Stimulated activated CD8-positive, alpha-beta memory T cell treated with anti-CD3 and anti-CD28 coated beads, Interleukin-4, amount 100 ng/mL, for 4 hours (primary cell): ENCODE measurements at places on chromosomes 3 and 15.

DNA sequence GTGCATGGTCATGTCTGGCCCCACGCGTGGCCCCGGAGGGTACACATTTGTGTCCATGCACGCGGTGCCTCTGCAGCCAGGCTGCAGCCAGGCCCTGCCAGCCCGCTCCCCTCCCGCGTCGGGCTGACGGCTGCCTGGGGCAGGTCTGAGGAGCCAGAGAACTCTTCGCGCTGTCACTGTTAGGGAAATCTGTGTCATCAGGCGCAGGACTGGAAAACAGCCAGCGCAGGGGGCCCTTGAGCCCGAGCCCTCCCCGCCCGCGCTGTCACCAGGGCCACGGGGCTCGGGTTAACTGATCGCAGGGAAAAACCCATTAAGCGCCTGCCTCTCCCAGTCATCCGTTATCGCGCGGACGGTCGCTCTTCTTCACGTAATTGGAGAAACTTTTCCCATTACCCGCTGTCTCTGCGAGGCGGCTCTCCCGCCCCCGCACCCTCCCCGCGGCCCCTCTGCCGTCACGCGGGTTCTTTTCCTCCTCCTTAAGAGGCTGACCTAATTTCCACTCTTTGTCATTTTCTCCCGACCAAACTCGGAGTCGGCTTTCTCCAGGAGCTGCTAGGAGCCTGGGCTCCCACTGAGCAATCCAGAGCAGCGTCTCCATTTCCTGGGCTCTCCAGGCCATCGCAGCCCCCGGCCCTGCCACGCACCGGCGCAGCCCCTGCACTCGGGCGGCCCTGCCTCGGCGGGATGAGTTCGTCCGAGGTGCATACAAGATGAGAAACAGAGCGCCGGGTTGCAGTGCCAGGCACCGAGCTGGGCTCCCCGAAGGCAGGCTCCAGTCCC lies 57.5 kb upstream of the PRR23E start:
- no peak for DNase-seq

- peak; percentile 3 for DNase-seq
Measured at GRCh38 chr3:40971191-40972168, 227.8 kb upstream of the CTNNB1 start.

DNA sequence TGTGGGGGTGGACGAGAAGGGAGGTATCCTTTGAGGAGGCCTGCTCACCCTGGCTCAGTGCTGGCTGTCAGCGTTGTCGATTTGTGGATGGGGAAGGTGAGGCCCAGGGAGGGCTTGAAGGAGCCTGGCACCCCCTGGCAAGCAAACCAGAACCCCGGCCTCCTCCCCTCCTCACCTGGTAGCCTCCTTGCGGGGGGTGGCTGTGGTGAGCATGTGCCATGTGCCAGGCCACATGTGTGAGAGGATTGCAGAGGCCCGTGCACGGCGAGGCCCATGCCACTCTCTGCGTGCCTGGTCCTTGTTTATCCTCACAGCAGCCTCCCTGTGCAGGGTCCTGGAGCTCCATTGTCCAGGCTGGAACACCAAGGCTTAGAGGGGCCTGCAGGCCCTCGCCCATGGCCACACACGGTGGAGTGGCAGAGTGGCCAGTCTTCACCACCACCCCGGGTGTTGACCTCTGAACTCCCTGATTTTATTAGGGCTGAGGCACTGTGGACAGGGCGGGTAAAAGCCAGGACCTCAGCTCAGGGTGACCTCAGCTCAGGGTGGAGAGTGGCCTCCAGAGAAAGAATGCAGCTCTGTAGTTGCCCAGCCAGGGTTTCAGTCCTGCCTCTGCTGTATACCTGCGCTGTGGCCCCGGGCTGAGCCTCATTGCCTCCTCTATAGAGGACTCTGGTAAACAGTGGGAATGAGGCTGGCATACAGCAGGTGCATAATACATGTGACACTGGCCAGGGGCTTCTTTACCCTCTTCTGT lies 29.1 kb downstream of the HDAC11 start:
- DNase-seq: no peak

DNA sequence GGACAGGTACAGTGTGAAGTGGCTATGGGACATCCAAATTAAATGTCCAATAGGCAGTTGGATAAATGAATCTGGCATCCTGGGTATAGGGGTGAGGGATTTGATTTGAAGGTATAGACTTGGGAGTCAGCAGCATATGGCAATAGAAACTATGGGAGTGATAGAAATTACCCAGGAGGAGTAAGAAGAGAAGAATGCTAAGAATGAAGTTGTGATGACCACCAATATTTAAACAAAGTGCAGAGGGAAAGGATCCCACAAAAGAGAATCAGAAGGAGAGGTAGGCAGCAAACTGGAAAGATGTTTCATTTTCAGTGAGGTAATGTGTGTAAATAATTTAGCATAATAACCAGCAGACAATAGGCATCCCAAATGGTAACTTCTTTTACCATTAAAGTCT lies 13.8 kb upstream of the MSL2 start:
- DNase-seq: no peak

GRCh38 chr15:39376371-39376909 lies 204.4 kb upstream of the THBS1 start:
- DNase-seq: no peak

GRCh38 chr3:116470605-116471197 lies 25.4 kb upstream of the LSAMP start:
- DNase-seq: no peak
